ENCODE measurements at places on chromosomes 6 and 20. TPM values are rescaled to one million over a fixed set of nuclear protein-coding genes. Genes with fewer than 3 reads are reported as not detected.

DNA sequence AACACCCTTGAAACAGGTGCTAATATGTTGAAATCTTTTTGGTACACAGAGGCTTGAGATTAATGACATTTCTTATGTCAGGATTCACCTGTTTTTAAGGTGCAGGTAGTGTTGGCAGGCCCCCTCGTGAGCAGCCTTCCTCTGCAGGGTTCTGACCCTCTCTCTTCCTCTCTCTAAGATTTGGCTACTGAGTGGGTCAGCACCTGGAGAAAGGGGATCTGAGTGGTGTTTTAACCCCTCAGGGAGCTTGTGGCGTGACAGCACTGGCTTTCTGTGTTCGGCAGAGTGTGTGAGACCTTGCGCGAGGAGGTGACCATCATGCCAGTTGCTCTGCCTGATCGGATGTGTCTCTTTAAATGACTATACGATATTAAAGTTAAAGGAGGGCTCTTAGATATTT is 37.1 kb downstream of the HIVEP1 start:
- DNase-seq: no peak

DNA sequence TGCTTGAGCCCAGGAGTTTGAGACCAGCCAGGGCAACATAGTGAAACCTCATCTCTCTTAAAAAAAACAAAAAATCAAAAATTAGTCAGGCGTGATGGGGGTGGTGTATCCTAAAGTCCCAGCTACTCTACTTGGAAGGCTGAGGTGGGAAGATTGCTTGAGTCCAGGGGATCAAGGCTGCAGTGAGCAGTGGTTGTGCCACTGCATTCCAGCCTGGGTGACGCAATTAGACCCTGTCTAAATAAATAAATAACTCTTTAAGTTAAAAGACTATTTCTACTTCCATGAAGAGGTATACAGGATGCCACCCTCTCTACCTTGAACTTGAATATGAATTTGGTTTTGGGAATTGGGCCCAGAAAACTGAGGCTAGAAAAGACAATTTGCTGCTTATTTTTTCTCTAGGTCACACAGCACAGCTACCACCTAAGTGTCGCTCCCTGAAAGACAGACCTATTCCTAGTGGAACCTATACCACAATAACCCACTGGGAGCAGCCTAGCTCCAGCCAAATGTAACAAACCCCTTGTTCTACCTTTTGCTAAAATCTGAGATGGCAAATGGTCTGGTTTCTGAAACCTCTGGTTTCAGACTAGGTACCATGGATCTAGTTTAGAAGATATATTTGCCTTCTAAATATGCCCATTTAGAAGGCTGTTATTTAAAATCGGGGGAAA is 35.2 kb downstream of the HMGCLL1 start:
- no peak for DNase-seq

GRCh38 chr6:36290668-36291620 is 21.1 kb downstream of the PNPLA1 start:
- DNase-seq: no peak

ALDH8A1 gene
- total RNA-seq: 0.82 TPM

- DNase-seq: no peak
Measured at GRCh38 chr6:117568831-117569410, 33.4 kb downstream of the GOPC start.

PSMB9 gene
- 245 TPM for total RNA-seq

- no peak for DNase-seq
Measured at GRCh38 chr6:53035549-53036213, 29.5 kb upstream of the FBXO9 start.

- no peak for DNase-seq
Measured at GRCh38 chr20:47262008-47262364, 94.5 kb downstream of the ZMYND8 start.

BMP7 gene
- total RNA-seq: not detected

WFDC12 gene
- not detected for total RNA-seq

- no peak for DNase-seq
Measured at GRCh38 chr6:20660534-20660933, 126.3 kb downstream of the CDKAL1 start.

NKX2-2 gene
- total RNA-seq: not detected

FOXS1 gene
- not detected for total RNA-seq

SOX18 gene
- total RNA-seq: not detected

LGSN gene
- total RNA-seq: not detected

BPIFB2 gene
- not detected for total RNA-seq

ULBP1 gene
- 0.74 TPM for total RNA-seq

TRIM31 gene
- not detected for total RNA-seq

DCDC2 gene
- total RNA-seq: not detected

- no peak for DNase-seq
Measured at GRCh38 chr6:107129370-107129925, 14.1 kb upstream of the BEND3 start.

OTOR gene
- total RNA-seq: not detected

GRCh38 chr6:170093658-170094596 is 197.0 kb downstream of the DLL1 start:
- no peak for DNase-seq

DNA sequence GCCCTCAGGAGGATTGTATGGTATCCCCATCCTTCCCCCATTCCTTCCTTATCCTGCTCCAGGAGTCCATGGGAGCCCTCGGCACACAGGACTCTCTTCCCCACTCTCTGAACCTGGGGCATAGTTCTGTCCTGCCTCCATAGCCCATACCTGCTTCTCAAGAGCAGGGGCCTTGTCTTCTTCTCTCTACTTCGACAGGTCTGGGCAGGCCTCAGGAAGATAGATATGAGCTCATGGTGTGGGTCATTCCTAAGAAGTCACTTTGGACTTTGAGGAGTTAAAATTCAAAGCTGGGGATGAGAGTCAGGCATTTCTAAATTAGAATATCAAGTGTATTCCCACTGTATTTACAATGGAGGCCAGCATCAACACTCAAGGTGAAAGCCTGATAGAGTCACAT is 8.4 kb upstream of the ADA start:
- DNase-seq: no peak

GRCh38 chr20:63691711-63692435 is 4.6 kb upstream of the TNFRSF6B start:
- DNase-seq: no peak

- DNase-seq: no peak
Measured at GRCh38 chr6:108966251-108966650, 118.0 kb downstream of the ARMC2 start.

DNA sequence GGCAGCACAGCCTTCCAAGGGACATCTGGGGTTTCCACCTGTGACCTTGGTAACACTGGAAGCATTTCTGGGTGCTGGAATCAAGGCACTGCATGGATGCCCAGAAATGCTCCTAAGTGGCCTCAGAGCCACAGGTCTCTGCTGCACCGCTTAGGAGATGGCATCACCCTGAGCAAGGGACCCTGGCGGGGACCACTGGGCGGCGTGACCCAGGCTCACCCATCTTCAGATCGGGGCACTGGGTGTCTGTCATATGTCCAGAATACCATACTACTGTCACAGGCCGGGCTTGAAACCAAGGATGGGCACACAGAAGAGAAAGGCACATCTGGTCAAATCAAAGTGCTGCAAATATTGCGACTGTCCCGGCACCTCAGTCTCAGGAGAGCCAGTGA is 45.9 kb downstream of the SSR1 start:
- no peak for DNase-seq

MTFR2 gene
- total RNA-seq: 21.7 TPM

KIAA1755 gene
- not detected for total RNA-seq

GRCh38 chr20:45179166-45179565 is 4.5 kb downstream of the PI3 start:
- DNase-seq: no peak

DNA sequence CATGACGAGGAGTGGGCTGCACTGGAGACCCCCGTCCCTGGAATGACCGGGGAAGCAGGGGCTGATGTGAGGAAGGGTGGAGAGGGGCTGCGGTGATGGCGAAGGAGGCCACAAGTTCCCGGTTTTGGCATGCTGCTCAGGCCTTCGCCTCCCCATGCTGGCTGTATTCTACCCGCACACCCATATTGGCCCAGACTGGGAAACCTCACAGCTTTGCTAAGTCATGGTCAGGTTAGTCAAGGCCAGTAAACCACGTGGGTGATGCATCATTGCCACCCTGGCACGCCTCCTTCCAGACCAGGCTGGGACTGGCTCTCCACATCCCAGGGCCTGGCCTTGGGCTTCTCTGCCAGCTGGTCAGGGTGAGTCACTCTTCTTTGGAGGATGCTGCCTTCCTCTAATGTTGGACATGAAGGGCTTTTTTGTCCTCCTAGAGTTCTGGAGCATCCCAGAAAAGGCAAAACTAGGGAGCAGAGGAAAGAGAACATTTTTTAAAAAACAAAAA is 53.8 kb downstream of the PCNA start:
- DNase-seq: no peak

- DNase-seq: no peak
Measured at GRCh38 chr20:24465159-24465558, 4.3 kb upstream of the SYNDIG1 start.

- DNase-seq: no peak
Measured at GRCh38 chr6:13554929-13555333, 19.5 kb upstream of the SIRT5 start.

DNA sequence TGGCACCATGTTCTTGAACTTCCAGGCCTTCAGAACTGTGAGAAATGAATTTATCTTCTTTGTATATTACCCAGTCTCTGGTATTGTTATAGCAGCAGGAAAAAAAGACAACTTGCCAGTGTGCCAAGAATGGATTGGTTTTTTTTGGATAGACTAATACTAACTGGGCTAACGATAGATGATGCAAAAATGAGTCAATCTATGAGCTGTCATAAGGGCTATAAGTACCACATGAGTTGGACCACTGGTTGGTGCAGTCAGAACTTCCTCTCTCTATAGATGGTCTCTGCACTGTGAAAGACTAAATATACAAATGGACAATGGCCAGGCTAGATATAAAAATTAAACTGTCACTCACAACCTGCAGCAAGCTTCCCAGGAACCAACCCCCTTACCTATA is 87.6 kb upstream of the COL21A1 start:
- no peak for DNase-seq

FAM184A gene
- 2.0 TPM for total RNA-seq

DNA sequence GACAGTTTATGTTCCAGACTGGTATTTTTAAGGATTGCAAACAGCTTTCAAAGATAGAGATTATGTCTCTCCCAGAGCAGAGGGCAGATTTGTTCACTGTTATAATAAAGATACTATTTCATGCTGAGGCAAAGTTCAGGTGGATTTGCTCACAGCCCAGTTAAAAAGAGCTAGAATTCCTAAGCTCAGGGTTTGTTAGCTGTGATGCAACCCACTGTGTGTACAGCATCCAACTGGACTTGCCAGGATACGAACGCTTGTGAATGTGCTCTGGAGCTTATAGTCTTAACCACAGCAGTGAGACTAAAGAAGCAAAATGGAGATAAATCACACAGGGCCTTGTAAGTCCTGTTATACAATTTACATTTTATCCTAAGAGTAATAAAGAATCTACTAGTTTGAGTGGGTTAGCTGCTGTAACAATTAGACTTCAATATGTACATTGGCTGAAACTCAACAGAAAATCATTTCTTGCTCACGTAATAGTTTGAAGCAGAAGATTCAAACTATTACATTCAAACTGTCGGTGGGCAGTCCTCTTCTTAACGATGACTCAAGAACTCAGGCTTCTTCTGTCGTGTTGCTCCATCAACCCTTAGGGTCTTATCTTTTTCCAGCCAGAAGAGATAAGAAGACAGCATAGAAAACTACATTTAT is 204.0 kb upstream of the PLN start:
- DNase-seq: no peak

GRCh38 chr6:43771210-43771857 is 1.3 kb downstream of the VEGFA start:
- DNase-seq: peak; percentile 49

GRCh38 chr6:4162370-4162769 is 27.0 kb upstream of the ECI2 start:
- DNase-seq: no peak

DNA sequence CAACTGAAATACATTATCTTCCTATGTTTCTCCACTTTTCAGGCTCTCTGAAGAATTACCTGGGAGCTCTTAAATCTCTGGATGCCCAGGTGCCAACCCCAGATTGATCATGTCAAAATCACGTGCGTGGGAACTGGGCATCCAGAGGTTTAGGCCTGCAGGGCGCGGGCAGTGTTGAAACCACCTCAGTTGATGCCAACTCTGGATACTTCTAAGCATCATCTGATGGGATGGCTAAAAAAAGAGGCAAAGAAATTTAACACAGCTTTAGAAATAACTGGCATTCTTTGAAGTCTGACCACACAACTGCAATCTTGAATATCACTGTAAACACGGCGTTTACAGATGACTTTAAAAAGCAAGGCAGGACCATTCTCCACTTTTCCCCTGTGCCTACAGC is 41.9 kb downstream of the PTGIS start:
- DNase-seq: no peak

OR2B6 gene
- total RNA-seq: not detected

- DNase-seq: no peak
Measured at GRCh38 chr6:157135691-157136090, 187.6 kb downstream of the TMEM242 start.

- DNase-seq: no peak
Measured at GRCh38 chr6:45571159-45571558, 193.4 kb upstream of the SUPT3H start.

DNA sequence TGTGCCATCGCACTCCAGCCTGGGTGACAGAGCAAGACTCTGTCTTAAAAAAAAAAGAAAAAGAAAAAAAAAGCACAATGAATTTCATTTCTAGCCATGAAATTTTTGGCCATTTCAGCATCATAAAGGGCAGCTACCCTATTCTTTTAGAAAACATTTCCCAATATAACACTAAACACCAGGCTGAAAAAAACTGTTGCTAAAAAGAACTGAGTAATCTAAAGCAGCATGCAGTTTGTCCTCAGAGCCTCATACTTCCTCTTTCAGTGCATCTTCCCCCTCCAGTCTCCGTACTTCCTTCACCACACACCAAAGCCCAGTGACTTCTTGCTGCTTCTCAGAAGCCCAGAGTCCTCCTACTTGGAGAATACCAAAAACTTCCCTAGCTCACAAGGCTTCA is 5.6 kb upstream of the IFNGR1 start:
- no peak for DNase-seq

PNLDC1 gene
- 0.39 TPM for total RNA-seq

GRCh38 chr20:5400164-5400762 is 83.5 kb upstream of the PROKR2 start:
- DNase-seq: no peak

DNA sequence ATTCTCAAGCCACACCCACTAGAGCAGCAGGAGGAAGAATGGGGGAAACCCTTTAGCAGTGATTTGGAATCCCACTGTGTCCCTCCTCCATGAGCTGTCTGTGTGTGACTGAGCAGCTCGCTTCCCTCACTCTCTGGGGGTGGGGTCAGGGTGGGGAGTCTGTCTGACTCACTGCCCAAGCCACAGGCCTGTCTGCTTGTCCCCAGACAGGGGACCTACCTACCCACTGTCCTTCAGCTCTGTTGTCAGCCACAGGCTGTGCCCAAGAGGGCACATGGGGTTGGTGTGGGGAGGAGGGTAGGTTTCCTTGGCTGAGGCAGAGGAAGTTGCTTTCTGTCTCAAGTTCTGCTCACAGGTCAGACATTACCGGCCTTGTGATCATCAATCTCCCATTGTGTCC is 127.0 kb downstream of the MAFB start:
- no peak for DNase-seq

NRN1 gene
- total RNA-seq: not detected

CFB gene
- total RNA-seq: 0.31 TPM
